ENCODE measurements at places on chromosomes 5 and 9.

DNA sequence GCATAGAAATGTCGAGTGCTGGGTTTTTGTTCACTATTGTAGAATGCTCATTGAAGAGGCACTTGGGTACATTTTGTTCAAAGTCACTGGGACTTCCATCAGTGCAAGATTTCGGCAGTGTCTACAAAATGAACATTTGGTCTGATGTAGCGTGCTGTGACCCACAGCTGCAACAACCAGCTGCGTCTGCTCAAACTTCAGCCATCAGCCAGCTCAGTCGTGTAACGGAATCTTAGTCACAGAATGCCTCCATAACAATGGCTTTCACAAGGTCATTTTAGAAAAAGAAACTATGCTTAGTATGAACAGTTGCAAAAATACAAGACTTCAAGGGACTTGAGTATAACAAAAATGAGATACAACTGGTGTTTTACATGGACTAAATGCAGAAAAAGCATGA is 828.1 kb upstream of the GRAMD2B start:
- no peaks in the 10 kb centered on the region for H3K27me3 ChIP-seq
- no peak overlapping the region for H3K4me3 ChIP-seq
- no peaks in the 10 kb centered on the region for H3K36me3 ChIP-seq
- no peak overlapping the region for H3K27ac ChIP-seq
- H3K4me1 ChIP-seq = no peaks in the 10 kb centered on the region

GRCh38 chr9:137441289-137441934 is at the start of gene ENTPD8:
Gene ENTPD8 (minus strand): TSS chr9:137441357. CDS start chr9:137438285, 3,072 bp downstream.
- no peak within 1 kb of the TSS for H3K27ac ChIP-seq
- no peak for DNase-seq
- H3K4me1 ChIP-seq = peaks cover 15% of the 10 kb centered on the region
- peak within 1 kb of the TSS; percentile 60 for H3K4me3 ChIP-seq
- peaks cover 1% of the 10 kb centered on the region for H3K36me3 ChIP-seq

DNA sequence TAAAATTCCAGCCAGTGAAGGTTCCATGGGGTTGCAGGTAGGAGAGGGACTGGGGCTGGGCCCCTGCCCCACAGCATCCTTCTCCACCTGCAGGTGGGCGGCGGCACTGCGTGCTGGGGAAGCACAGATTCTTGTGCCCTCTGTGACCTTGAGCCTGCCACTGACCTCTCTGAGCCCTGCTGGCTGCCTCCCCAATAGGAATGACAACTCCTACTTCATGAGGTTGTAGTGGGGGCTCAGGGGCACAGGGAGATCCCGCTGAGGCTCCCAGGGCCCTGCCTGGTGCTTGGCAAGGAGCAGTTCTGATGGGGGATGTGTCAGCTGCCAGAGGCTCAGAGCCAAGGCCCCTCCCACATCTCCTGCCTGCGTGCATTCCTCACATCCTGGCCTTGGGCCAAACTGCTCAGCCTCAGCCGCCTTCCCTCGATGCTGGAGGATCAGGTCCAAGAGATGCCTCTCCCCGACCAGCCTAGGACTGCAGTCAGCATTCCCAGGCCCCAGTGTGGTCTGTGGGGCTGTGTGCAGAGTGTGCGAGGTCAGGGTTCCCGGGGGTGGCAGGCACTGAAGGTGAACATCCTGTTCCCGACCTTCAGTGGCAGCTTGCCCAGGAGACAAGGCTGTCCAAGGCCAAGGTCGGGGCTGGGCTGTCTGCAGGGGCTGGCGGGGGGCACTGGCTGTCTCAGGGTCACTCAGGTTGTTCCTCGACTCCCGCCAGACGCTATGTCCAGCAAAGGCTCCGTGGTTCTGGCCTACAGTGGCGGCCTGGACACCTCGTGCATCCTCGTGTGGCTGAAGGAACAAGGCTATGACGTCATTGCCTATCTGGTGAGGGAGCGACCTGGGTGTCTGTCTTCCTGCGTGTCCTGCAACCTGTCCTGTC is 7.0 kb downstream of the ASS1 start:
- no peak for DNase-seq
- no peak overlapping the region for H3K4me3 ChIP-seq

DNA sequence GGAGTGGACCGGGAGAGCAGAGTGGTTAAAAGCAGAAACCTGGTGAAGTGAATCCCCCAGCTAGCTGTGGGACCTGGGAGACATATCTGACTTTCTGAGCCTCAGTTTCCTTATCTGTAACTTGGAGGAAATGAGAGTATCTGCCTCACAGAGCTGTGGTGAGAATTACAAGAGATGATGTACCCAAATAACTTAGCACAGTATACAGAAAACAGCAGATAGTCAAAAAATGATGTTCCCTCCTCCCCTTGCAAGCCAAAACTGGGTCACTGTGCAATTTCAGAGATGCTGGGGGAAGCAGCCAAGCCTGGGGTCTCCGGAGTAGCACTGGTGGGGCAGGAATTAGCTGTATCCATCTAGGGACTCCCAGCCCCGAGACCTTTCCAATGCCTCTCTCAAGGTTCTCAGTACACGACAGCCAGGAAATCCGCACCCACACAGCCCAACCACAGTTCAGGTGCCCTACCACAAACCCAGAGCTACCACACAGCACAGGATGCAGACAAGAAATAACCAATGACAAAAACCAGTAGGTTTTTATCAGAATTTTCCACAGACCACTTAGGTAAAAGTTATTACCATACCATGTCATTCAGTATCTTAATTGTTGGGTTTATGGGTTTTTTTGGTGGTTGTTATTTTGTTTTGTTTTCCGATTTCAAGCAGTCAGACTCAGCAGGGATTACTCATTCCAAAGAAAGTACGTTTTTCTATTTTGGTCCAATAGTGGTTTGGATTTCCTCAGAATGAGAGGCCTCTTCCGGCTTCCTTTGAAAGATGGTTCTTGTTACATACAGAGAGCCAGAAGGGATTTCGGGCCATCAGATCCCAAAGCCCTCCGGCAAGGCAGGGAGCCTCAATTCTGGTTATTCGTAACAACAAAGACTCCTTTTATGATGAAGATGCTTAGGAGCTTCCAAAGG is 4.9 kb upstream of the HRH2 start:
- H3K4me1 ChIP-seq = peaks cover 67% of the 10 kb centered on the region
- peaks cover 10% of the 10 kb centered on the region for H3K36me3 ChIP-seq
- peaks cover 11% of the 10 kb centered on the region for H3K27me3 ChIP-seq
- peak; percentile 35 for DNase-seq
- H3K27ac ChIP-seq = peak overlapping the region; percentile 75

GRCh38 chr5:33120671-33121070 is 320.1 kb upstream of the TARS1 start:
- no peaks in the 10 kb centered on the region for H3K4me1 ChIP-seq
- no peaks in the 10 kb centered on the region for H3K27me3 ChIP-seq
- H3K36me3 ChIP-seq = no peaks in the 10 kb centered on the region

DNA sequence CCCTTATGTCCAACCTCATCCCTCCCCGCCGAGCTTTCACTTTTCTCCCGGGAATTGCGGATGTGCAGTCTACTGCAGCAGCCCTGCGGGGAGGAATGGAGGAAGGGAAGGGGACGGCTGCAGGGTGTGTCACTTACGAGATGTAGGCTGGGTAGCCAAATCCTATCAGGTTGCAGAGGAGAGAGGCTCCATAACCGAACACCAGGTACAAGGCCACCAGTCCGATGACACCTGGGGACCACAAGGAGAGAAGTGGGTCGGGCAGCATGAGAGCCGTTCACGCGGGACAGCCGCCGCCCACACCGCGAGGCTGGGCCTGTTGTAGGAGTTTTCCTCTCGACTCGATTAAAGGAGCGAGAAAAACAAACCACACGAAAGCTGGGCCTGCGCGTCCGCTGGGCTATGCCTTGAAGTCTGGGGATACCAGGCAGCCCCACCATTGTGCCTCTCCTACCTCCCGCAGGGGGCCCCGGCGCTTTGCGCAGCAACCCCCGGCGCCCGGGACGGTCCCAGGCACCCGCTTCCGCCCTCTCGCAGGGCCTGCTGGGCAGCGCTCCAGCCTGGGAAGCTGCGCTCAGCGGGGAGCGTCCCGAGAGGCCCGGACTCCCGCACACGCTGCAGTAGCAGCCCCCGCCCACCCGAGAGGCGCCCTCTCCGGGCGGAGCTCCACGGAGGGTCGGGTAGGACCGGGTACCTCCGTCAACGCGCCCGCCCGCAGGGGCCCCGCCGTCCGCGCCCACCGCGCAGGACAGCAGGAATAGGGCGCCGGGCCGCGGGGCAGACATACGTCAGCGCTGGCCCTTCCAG is 798 bp downstream of the REEP5 start:
- H3K4me1 ChIP-seq = peaks cover 69% of the 10 kb centered on the region
- no peaks in the 10 kb centered on the region for H3K27me3 ChIP-seq
- peak overlapping the region; percentile 98 for H3K27ac ChIP-seq

DNA sequence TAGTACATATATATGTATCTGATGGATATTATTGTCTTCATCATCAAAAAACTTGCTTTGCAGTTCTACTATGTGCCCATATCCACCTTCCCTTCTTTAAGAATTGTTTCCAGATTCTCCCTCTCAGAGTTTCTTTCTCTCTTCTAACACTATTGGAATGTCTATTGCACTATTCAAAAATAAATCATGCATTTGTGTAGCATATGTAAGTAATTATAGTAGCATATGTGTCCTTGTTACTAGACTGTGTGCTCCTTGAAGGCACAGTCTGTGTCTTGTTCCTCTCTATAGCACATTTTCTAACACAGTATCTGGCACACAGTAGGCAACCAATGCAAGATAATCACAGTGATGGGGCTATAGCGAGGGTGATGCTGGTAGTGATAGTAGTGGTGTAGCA is 43.4 kb upstream of the TRIM32 start:
- no peak overlapping the region for H3K4me3 ChIP-seq
- no peaks in the 10 kb centered on the region for H3K27me3 ChIP-seq
- no peak overlapping the region for H3K27ac ChIP-seq
- H3K4me1 ChIP-seq = no peaks in the 10 kb centered on the region

- no peak for DNase-seq
- H3K4me3 ChIP-seq = no peak overlapping the region
- no peak overlapping the region for H3K27ac ChIP-seq
- no peaks in the 10 kb centered on the region for H3K4me1 ChIP-seq
These were observed 8.3 kb upstream of the ZBTB34 start for GRCh38 chr9:126852086-126852688.

- H3K36me3 ChIP-seq = no peaks in the 10 kb centered on the region
- no peak for DNase-seq
- no peak overlapping the region for H3K4me3 ChIP-seq
- peaks cover 19% of the 10 kb centered on the region for H3K27me3 ChIP-seq
- H3K27ac ChIP-seq = no peak overlapping the region
- no peaks in the 10 kb centered on the region for H3K4me1 ChIP-seq
These were observed 564.8 kb upstream of the CLINT1 start for GRCh38 chr5:158423623-158424200.

GRCh38 chr9:73782166-73782565 is 630.5 kb downstream of the ANXA1 start:
- no peak overlapping the region for H3K4me3 ChIP-seq
- no peaks in the 10 kb centered on the region for H3K27me3 ChIP-seq
- no peaks in the 10 kb centered on the region for H3K4me1 ChIP-seq
- H3K36me3 ChIP-seq = no peaks in the 10 kb centered on the region
- DNase-seq = no peak

DNA sequence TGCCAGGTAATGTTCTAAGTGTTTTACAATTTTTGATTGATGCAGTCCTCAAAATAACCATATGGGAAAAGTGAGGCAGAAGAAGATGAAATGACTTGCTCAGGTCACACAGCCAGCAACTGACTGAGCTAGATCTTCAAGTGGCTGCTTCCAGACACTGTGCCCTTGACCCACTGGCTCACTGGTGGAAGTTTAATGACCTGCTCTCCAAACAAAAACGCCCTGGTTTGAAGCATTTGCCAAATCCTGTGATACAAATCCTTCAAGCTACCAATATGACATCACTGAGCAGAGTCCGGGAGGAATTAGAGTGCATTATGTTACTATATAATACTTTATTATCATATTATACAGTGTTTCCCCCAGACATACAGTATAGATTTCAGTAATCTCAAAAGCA is 459.4 kb downstream of the GADD45G start:
- H3K27ac ChIP-seq = no peak overlapping the region
- no peak overlapping the region for H3K4me3 ChIP-seq
- no peaks in the 10 kb centered on the region for H3K36me3 ChIP-seq
- no peaks in the 10 kb centered on the region for H3K4me1 ChIP-seq
- H3K27me3 ChIP-seq = peaks cover 41% of the 10 kb centered on the region
- DNase-seq = no peak

DNA sequence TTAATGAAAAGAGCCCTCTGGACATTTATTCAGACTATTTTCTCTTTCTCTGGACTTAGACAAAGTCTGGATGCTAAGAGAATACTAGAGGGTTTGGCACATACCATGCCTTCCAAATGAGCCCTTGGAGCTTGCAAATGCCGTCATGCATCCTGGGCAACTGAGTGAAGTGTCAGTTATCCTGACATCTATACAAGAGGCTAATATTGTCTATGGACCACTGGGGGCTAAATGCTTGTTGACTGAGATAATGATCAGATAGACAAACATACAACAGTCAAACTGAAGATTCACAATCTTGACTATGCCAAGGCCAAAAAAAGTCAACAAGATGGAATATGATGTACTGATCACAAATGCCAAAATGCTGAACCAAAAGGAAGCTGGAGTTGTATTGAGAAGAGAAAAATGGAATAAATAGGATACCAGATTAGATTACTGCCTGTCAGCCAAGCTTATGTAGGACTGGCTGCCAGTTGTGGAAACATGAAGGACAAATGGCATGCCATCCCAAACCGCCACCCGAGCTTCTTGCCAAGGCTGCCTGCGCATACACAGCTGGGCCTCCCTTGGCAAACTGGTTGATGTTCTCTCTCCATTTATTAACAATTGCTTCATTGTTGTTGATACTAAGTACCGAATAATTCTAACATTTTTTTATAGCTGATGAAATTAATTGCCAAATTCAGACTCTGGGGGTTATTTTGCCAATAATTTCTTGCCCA is 240.1 kb upstream of the GRAMD2B start:
- no peak for DNase-seq
- H3K4me3 ChIP-seq = no peak overlapping the region

DNA sequence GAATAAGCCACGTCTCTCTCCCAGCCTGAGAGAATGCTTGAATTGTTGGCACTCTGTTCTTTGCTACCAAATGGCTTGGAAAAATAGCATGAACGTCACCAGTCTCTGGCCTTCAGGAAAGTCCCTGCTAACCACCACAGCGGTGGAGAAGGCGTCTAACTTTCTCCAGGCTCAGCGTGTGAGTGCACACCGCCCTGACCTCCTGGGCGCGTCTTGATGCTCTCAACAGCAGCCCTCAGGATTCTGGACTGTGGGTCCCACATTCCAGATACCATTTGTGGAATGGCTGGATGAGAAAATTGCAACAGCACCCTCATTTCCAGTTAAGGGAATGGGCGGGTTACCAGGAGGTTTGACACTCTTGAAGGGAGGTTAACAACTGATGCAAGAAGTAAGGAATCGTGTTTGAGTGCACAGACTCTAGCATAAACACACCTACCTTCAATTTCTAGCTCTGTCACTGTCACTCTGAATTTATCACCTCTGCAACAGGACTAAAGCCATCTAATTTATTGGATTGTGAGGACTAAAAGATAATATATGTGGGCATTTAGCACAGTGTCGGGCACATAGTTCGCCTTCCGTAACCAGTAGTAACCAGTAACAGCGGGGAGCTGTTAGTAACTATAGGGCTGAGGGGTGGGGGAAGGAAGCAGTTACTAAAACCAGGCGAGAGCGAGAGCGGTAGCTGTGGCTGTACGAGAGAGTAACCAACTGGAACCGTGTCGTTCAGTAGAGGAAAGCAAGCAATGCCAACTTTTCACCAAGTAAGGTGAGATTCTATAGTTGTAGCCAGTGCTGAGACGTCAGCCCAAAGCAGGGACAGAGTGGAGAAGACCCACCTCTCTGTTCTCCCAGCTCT is 807 bp upstream of the PLGRKT start:
- H3K4me1 ChIP-seq = peaks cover 39% of the 10 kb centered on the region
- H3K36me3 ChIP-seq = peaks cover 13% of the 10 kb centered on the region
- DNase-seq = no peak
- H3K4me3 ChIP-seq = peak overlapping the region; percentile 87

GRCh38 chr9:123697686-123698085 is 232.2 kb downstream of the DENND1A start:
- H3K4me1 ChIP-seq = no peaks in the 10 kb centered on the region
- H3K27ac ChIP-seq = no peak overlapping the region
- H3K27me3 ChIP-seq = no peaks in the 10 kb centered on the region
- DNase-seq = no peak
- no peak overlapping the region for H3K4me3 ChIP-seq
